ENCODE measurements at places on chromosomes 4 and X. TPM values are rescaled to one million over a fixed set of nuclear protein-coding genes. Genes with fewer than 3 reads are reported as not detected.

- no peak overlapping the region for H3K4me3 ChIP-seq
- H3K4me1 ChIP-seq = no peaks in the 10 kb centered on the region
- no peaks in the 10 kb centered on the region for H3K36me3 ChIP-seq
Measured at GRCh38 chrX:104324461-104325212, 69.9 kb upstream of the ESX1 start.

- no peak overlapping the region for H3K4me3 ChIP-seq
- no peaks in the 10 kb centered on the region for H3K27me3 ChIP-seq
- H3K27ac ChIP-seq = no peak overlapping the region
- no peaks in the 10 kb centered on the region for H3K36me3 ChIP-seq
- DNase-seq = no peak
Measured at GRCh38 chr4:64727960-64728359, 318.7 kb upstream of the TECRL start.

GRCh38 chrX:23959781-23960180, 52.0 kb downstream of the CXorf58 start:
- no peaks in the 10 kb centered on the region for H3K4me1 ChIP-seq
- no peak overlapping the region for H3K4me3 ChIP-seq
- H3K36me3 ChIP-seq = no peaks in the 10 kb centered on the region

The PAGE4 gene
- not detected for total RNA-seq

DNA sequence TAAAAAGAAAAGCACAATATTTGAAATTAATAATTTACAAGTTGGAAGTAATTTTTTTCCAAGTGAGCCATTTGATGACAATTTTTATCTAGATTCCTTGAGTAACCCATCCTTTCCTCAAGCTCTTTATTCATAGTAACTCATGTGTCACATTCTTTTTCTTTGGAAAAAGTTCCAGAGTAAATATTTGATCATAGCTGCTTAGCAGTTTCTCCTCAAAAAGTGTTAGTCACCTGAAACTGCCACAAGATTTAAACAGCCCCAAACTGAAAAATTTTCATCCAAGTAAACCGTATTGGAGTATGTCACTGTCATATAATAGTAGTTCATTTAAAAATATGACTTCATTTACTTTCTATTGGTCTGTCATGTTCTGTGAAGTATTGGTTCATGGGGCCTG, 94.6 kb upstream of the CASK start:
- no peaks in the 10 kb centered on the region for H3K4me1 ChIP-seq
- H3K4me3 ChIP-seq = no peak overlapping the region

DNA sequence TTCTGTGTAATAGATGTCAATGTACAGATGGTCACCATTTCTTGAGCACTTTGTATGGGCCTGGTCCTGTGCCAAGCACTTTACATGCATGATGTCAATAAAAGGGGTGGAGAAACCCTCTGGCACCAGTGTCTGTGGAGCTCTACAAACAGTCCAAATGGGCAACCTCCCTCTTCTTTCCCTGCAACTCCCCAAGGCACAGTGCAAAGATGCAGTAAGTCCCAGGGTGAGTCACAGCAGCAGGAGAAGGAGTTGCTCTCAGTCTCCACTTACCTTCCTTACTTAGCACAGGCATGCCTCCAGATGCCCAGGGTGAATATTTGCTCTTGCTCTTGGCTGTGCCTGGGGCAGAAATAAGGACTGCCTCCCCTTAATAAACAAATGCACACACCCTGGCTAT, 4.3 kb downstream of the OCIAD2 start:
- H3K4me1 ChIP-seq = peaks cover 10% of the 10 kb centered on the region
- peaks cover 6% of the 10 kb centered on the region for H3K36me3 ChIP-seq
- no peak for DNase-seq
- H3K27me3 ChIP-seq = no peaks in the 10 kb centered on the region
- no peak overlapping the region for H3K27ac ChIP-seq

GRCh38 chrX:73758250-73758649, 195.3 kb downstream of the CHIC1 start:
- no peak overlapping the region for H3K27ac ChIP-seq
- no peaks in the 10 kb centered on the region for H3K4me1 ChIP-seq
- H3K27me3 ChIP-seq = no peaks in the 10 kb centered on the region
- H3K36me3 ChIP-seq = no peaks in the 10 kb centered on the region

GRCh38 chr4:123589301-123589700, 192.7 kb downstream of the SPRY1 start:
- H3K4me1 ChIP-seq = peaks cover 26% of the 10 kb centered on the region
- peak overlapping the region; percentile 21 for H3K4me3 ChIP-seq
- no peaks in the 10 kb centered on the region for H3K36me3 ChIP-seq
- no peak overlapping the region for H3K27ac ChIP-seq

- H3K36me3 ChIP-seq = no peaks in the 10 kb centered on the region
- H3K4me3 ChIP-seq = no peak overlapping the region
- H3K27ac ChIP-seq = no peak overlapping the region
- H3K4me1 ChIP-seq = no peaks in the 10 kb centered on the region
- no peak for DNase-seq
- no peaks in the 10 kb centered on the region for H3K27me3 ChIP-seq
Measured at GRCh38 chr4:62162606-62163005, 962.5 kb downstream of the ADGRL3 start.

The GPR50 gene
- not detected for total RNA-seq

DNA sequence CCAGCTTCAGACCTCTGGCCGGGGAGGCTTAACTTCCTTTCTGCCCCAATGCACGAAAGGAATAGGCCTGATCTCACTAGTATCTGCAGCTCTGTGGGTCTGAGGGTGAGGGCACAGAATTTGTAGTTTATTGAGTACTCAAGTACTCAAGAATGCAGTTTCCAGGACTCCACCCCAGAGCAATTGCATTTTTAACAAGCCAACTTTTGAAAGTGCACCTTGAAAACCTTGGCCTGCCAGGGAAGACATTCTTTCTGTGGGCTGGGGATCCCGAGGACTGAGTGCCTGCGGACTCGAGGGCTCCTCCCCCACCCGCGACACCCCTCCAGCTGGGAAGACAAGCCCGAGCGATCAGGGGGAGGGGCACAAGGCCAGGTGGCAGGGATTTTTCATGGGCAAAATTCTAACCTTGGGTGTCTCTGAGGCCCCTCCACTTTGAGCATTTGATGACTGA, 22.4 kb downstream of the RS1 start:
- H3K27me3 ChIP-seq = no peaks in the 10 kb centered on the region
- no peaks in the 10 kb centered on the region for H3K36me3 ChIP-seq
- no peak overlapping the region for H3K27ac ChIP-seq
- no peak overlapping the region for H3K4me3 ChIP-seq
- DNase-seq = no peak

The SCRG1 gene
- total RNA-seq = 6.9 TPM

- no peaks in the 10 kb centered on the region for H3K27me3 ChIP-seq
- H3K4me3 ChIP-seq = no peak overlapping the region
- DNase-seq = no peak
- H3K36me3 ChIP-seq = no peaks in the 10 kb centered on the region
Measured at GRCh38 chr4:78781924-78782323, 5.8 kb downstream of the BMP2K start.

GRCh38 chrX:65745427-65745826, 78.0 kb downstream of the MSN start:
- peaks cover 12% of the 10 kb centered on the region for H3K36me3 ChIP-seq
- H3K4me1 ChIP-seq = no peaks in the 10 kb centered on the region
- H3K4me3 ChIP-seq = no peak overlapping the region

The PPP1R2C gene
- total RNA-seq = not detected

- DNase-seq = no peak
- no peak overlapping the region for H3K4me3 ChIP-seq
- H3K27ac ChIP-seq = no peak overlapping the region
Measured at GRCh38 chr4:600850-601515, 24.4 kb upstream of the PDE6B start.

- H3K4me3 ChIP-seq = no peak overlapping the region
- DNase-seq = no peak
- no peaks in the 10 kb centered on the region for H3K36me3 ChIP-seq
- H3K4me1 ChIP-seq = no peaks in the 10 kb centered on the region
Measured at GRCh38 chrX:122092360-122092759, 1045.0 kb downstream of the GLUD2 start.

DNA sequence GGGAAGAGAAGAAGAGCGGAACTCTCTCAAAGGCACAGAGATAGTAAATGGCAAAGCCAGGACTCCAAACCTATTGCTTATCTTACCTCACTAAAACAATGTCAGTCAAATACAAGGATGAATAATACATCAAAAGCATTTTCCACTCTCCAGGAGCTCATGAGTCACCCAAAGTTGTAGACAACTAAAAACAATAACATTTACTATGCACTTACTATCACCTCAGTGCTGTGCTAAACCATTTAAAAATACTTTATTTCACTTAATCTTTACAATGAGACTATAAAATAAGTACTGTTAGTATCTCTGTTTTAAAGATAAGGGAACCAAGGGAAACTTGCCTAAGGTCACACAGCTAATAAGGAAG, 163.2 kb upstream of the SPANXC start:
- no peak overlapping the region for H3K27ac ChIP-seq
- H3K4me1 ChIP-seq = peaks cover 10% of the 10 kb centered on the region
- DNase-seq = no peak
- H3K4me3 ChIP-seq = no peak overlapping the region

DNA sequence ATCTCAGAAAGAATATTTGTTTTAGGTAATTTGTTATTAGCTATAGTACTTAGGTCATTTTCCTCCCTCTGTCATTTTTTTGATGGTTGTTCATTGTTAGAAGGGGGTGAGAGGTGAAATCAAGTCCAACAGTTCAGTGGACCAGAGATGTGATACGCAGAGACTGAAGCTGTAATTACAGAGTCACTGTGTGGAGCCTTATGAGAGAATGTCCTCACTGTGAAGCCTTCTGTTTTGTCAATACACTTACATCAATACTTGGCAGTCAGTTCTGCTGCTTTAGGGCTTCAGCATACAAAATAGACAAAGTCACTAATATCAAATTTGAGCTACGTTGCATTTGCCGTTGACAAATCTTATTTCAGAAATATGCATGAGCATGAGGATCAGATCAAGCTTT, 692.5 kb downstream of the C4orf33 start:
- H3K36me3 ChIP-seq = no peaks in the 10 kb centered on the region
- no peak for DNase-seq
- H3K27me3 ChIP-seq = no peaks in the 10 kb centered on the region

The GUCY1B1 gene
- 32.7 TPM for total RNA-seq

DNA sequence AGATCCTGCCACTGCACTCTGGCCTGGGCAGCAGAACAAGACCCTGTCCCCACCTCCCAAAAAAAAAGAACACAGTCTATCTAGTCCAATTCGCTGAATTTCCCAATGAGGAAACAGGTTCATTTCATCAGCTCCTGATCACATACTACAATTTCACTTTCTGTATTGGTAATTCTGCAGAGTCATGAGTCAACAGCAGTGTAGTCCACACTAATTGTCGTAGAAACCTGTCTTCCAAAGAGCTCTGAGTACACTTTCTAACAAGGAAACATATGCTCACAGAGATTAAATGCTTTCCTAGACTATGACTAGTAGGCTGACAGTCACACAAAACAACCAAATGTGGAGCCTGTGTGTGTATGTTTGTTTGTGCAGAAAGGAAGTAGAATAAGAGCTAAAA, 91.9 kb downstream of the GPC4 start:
- H3K27ac ChIP-seq = no peak overlapping the region
- no peak overlapping the region for H3K4me3 ChIP-seq

The SSX3 gene
- not detected for total RNA-seq

GRCh38 chr4:148093065-148093464, 349.1 kb downstream of the NR3C2 start:
- no peaks in the 10 kb centered on the region for H3K27me3 ChIP-seq
- no peak overlapping the region for H3K27ac ChIP-seq
- no peak overlapping the region for H3K4me3 ChIP-seq

DNA sequence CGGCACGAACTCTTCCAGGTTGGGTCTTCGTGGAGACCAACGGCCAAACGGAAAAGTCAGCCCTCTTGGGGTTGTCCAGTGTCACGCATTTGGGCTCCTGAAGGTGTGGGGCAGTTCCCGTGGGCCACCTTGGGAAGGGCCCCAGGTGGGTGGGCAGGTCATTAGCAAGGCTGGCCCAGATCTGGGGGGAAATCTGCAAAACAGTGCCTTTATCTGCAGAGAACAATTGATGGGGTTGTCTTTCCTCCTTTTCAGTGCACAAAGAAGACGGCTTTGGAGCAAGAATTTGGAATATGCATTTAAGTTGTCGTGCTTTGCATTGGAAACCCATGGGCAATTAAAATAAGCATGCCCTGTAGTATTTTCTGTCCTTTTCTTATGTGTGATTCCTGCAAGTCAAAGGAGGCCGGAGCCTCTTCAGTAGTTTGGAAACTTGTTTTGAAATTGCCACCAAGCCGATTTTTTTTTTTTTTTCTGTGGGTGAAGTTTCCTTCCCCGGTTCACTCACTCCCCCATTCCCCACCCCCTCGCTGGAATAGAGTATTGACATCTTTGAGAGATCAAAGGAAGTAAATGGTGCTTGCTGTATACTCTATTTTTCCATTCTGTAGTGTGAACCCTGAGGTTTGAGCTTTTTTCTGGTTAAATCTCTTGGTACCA, 9.8 kb downstream of the ZIC3 start:
- H3K4me3 ChIP-seq = no peak overlapping the region
- H3K27me3 ChIP-seq = peaks cover 3% of the 10 kb centered on the region
- DNase-seq = no peak
- no peak overlapping the region for H3K27ac ChIP-seq

The CTSO gene
- total RNA-seq = 36.6 TPM

The CXorf49B gene
- not detected for total RNA-seq

- no peak for DNase-seq
- H3K27ac ChIP-seq = no peak overlapping the region
- H3K36me3 ChIP-seq = peaks cover 45% of the 10 kb centered on the region
- no peaks in the 10 kb centered on the region for H3K27me3 ChIP-seq
- no peak overlapping the region for H3K4me3 ChIP-seq
Measured at GRCh38 chr4:139522457-139522856, 33.6 kb downstream of the SETD7 start.

DNA sequence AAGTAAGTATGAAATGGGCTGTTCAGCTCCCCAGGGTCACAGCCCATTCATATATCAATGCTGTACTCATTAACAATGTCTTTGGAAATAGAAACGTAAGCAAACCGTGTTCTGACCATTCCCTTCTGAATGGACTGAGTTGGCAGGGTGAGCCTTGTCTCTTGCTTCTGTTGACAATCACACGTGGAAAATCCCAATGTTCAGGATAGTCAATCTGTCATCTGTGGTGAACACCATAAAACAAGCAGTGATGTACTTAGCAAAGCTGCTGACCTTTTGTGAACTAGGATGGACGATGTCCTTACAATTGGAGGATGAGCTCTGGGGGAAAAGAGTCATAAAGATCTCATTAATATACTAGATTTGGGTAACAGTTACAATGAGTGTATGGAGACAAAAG, 109.6 kb upstream of the PAQR3 start:
- DNase-seq = no peak
- peaks cover 4% of the 10 kb centered on the region for H3K4me1 ChIP-seq
- no peaks in the 10 kb centered on the region for H3K27me3 ChIP-seq

DNA sequence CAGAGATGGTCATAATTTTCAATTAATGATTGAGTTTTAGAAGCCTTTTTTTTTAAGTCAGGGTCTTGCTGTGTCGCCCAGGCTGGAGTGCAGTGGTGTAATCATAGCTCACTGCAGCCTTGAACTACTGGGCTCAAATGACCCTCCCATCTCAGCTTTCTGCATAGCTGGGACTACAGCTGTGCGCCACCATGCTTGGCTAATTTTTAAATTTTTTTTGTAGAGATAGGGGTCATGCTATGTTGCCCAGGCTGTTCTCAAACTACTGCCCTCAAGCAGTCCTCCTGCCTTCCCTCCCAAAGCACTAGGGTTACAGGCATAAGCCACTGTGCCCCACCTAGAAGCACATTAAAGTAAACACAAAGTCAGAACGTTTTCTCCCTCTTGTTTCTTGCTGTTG, 51.7 kb downstream of the HTT-AS start:
- H3K27me3 ChIP-seq = no peaks in the 10 kb centered on the region
- H3K36me3 ChIP-seq = no peaks in the 10 kb centered on the region
- H3K4me1 ChIP-seq = no peaks in the 10 kb centered on the region
- no peak for DNase-seq

The CLDN2 gene
- total RNA-seq = not detected

GRCh38 chrX:103918571-103919269, 43.7 kb upstream of the TMSB15B start:
- no peaks in the 10 kb centered on the region for H3K4me1 ChIP-seq
- H3K27ac ChIP-seq = peak overlapping the region; percentile 79
- no peak for DNase-seq
- H3K36me3 ChIP-seq = no peaks in the 10 kb centered on the region
